ENCODE measurements at places on chromosomes 6 and 20. TPM values are rescaled to one million over a fixed set of nuclear protein-coding genes. Genes with fewer than 3 reads are reported as not detected.

Gene NCOA7
- total RNA-seq = 47.8 TPM

DNA sequence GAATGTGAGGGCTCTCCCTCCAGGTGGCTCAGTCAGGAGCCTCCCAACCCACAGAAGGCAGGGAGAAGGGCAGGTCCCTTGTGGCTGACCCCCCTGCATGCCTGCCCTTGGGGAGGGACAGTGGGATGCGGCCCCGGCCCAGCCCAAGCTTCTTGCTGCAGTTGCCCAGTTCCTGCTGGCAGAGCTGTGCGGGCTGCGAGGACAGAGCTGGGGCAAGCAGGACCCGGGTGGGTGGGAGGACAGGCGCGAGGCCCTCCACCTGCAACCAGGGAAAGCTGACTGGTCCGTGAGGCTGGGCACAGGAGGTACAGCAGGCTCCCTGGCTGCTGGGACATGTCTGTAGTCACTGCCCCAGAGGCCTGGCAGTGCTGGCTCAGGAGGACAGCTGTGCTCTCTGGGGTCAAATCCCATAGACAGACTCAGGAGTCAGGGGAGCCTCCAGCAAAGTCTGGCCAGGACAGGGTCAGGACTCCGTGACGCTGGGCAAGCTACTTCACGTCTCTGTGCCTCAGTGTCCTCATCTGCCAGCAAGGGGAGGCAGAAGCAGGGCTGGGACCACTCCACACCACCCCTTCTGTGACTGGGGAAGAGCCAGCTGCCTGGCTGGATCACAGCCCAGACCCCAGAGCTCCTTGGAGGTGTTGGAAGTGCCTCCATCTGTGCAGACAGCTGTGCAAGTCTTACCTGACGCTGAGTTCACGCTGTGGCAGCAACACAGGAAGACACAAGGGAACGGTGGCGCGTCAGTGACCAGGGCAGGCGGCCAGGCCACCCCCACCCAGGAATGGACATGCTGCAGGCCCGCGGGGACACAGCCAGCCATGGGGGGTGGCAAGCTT, 13.0 kb downstream of the UCKL1 start:
- peaks cover 13% of the 10 kb centered on the region for H3K36me3 ChIP-seq
- DNase-seq = no peak
- peak overlapping the region; percentile 66 for H3K27ac ChIP-seq
- peaks cover 28% of the 10 kb centered on the region for H3K4me1 ChIP-seq
- H3K4me3 ChIP-seq = no peak overlapping the region

DNA sequence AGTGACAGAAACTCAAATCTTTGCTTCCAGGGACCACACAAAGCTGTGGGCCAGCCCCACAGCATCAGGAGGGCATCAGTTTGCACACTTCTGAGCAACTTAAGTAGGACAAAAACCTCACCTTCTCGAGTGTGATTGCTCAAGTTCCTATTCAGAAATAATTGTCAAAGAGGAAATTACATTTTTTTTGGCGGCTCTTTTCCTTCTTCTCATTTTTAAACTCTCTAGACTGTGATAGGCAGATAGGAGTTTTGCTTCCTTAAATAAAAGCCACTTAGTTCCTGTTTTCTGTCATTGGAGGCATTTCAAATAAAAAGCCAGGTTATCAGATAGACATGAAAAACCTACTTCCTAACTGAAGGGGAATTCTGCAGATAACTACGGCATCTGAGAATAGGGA, 11.2 kb upstream of the TAGAP start:
- DNase-seq = no peak
- no peaks in the 10 kb centered on the region for H3K36me3 ChIP-seq
- H3K27ac ChIP-seq = peak overlapping the region; percentile 55
- H3K27me3 ChIP-seq = no peaks in the 10 kb centered on the region

Gene MYBL2
- not detected for total RNA-seq

- DNase-seq = no peak
- H3K4me3 ChIP-seq = no peak overlapping the region
- no peak overlapping the region for H3K27ac ChIP-seq
- H3K4me1 ChIP-seq = no peaks in the 10 kb centered on the region
- no peaks in the 10 kb centered on the region for H3K36me3 ChIP-seq
- no peaks in the 10 kb centered on the region for H3K27me3 ChIP-seq
Observed at GRCh38 chr20:54650052-54650719, 174.8 kb downstream of the DOK5 start.

DNA sequence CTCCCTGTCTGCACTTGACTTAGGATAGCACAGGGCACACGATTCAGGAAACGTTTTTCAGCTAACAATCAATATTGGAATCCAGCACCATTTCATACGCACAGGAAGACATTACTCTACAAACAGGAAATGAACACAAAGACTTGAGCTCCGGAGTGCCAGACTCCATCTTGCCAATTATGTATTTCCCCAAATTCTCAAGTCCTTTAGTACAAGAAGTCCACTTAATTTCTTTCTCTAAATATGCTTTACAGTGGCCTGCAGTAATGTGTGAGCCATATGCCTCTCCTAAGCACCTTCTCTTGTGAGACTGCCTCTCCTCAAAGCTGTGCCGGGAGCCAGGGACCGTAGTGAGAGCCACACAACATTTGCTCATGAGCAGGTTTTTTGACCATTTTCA, 168.2 kb downstream of the THBS2 start:
- H3K36me3 ChIP-seq = no peaks in the 10 kb centered on the region
- no peak overlapping the region for H3K4me3 ChIP-seq
- H3K27me3 ChIP-seq = no peaks in the 10 kb centered on the region

Gene EXOC2
- 38.8 TPM for total RNA-seq

DNA sequence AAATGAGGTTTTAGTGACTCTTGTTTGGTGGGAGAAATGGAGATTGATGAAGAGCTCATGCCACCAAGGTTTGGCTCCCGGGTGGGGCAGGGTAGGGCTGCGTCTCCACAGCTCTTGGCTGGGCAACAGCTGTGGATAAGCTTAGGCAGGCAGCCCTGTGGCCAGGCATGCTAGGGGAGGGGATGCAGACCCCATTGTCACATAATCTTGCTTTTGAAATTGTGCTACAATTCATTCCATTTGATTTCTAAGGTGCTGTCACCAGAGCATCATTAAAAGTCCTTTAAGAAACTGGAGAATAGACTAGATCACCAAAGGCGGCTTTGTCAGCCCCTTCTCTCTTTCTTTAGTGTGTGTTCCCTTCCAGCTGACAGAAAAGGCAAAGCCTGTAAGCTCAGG, 574.2 kb upstream of the JAG1 start:
- no peaks in the 10 kb centered on the region for H3K27me3 ChIP-seq
- no peak overlapping the region for H3K4me3 ChIP-seq
- no peak for DNase-seq
- H3K36me3 ChIP-seq = no peaks in the 10 kb centered on the region
- no peaks in the 10 kb centered on the region for H3K4me1 ChIP-seq
- no peak overlapping the region for H3K27ac ChIP-seq

GRCh38 chr6:57021086-57021720, 25.3 kb upstream of the KIAA1586 start:
- H3K27me3 ChIP-seq = no peaks in the 10 kb centered on the region
- no peaks in the 10 kb centered on the region for H3K36me3 ChIP-seq
- H3K4me3 ChIP-seq = no peak overlapping the region
- H3K4me1 ChIP-seq = no peaks in the 10 kb centered on the region
- DNase-seq = no peak

GRCh38 chr20:61434341-61434781, 182.3 kb downstream of the CDH4 start:
- no peaks in the 10 kb centered on the region for H3K4me1 ChIP-seq
- no peak overlapping the region for H3K4me3 ChIP-seq
- no peak overlapping the region for H3K27ac ChIP-seq
- H3K36me3 ChIP-seq = no peaks in the 10 kb centered on the region

GRCh38 chr6:149081281-149081680, 236.2 kb upstream of the TAB2 start:
- no peaks in the 10 kb centered on the region for H3K36me3 ChIP-seq
- no peak for DNase-seq
- peaks cover 25% of the 10 kb centered on the region for H3K4me1 ChIP-seq
- no peaks in the 10 kb centered on the region for H3K27me3 ChIP-seq
- no peak overlapping the region for H3K27ac ChIP-seq

GRCh38 chr6:93571346-93571745, 152.0 kb upstream of the EPHA7 start:
- DNase-seq = no peak
- H3K4me3 ChIP-seq = no peak overlapping the region
- H3K27ac ChIP-seq = no peak overlapping the region

DNA sequence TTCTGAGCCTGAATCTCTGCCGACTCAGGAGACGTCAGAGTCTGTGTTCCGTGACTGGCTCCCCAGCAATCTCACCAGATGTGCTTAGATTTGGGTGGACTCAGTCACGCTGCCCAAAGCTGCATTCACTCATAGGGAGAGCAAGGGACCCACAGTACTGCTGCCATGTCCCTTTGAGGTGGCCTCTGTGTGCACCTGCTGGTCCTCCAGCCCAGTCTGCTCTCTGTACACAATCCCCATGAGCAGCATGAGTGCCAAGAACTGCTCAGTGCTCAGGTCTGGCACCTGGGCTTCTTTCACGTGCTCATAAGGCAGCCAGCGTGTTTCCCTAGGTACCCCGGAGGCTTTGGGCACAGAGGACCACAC, 44.2 kb upstream of the TIAM2 start:
- peaks cover 10% of the 10 kb centered on the region for H3K4me1 ChIP-seq
- no peak overlapping the region for H3K27ac ChIP-seq
- no peak overlapping the region for H3K4me3 ChIP-seq
- H3K27me3 ChIP-seq = no peaks in the 10 kb centered on the region

DNA sequence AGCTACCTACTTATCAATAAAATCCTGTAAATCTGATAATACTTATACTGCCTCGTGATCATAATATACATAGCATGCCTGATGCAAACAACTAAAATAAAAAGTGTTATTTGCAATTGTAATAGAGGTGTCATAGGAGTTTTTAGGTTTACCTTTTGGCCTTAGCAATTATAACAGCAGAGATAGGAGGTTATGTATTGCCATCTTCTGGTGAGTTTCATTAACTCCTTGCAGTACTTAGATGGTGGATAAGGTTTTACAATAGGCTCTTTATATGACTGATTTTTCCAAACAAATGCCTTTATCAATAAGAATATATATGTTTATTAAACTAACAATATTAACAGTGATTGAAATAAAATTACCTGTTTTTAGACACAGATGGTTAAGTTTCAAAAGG, 27.8 kb upstream of the MYCT1 start:
- H3K36me3 ChIP-seq = no peaks in the 10 kb centered on the region
- H3K27me3 ChIP-seq = no peaks in the 10 kb centered on the region
- no peak overlapping the region for H3K4me3 ChIP-seq
- no peaks in the 10 kb centered on the region for H3K4me1 ChIP-seq

- H3K27me3 ChIP-seq = no peaks in the 10 kb centered on the region
- H3K4me3 ChIP-seq = no peak overlapping the region
- DNase-seq = no peak
- H3K4me1 ChIP-seq = no peaks in the 10 kb centered on the region
- no peak overlapping the region for H3K27ac ChIP-seq
Observed at GRCh38 chr20:32918296-32918695, 59.6 kb downstream of the EFCAB8 start.

DNA sequence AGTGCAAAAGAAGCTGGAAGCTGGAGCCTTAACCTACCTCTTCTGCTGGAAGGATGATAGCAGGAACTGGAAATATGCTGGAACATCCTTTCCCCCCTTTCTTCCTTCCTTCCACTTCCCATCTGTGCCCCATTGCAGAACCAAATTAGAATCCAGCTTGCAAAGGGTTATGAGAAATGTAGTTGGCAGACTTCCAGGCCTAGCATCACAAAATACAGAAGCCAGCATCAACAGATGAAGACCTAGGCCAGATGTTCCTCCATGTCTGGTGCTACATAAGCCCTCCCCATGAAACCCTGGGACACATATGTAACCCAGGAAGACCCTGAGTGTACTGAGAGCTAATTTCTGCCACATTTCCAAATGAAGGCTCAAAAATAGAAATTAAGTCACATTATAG, 40.0 kb upstream of the TFAP2B start:
- no peak for DNase-seq
- no peak overlapping the region for H3K4me3 ChIP-seq
- H3K4me1 ChIP-seq = no peaks in the 10 kb centered on the region
- H3K27ac ChIP-seq = no peak overlapping the region
- no peaks in the 10 kb centered on the region for H3K27me3 ChIP-seq

DNA sequence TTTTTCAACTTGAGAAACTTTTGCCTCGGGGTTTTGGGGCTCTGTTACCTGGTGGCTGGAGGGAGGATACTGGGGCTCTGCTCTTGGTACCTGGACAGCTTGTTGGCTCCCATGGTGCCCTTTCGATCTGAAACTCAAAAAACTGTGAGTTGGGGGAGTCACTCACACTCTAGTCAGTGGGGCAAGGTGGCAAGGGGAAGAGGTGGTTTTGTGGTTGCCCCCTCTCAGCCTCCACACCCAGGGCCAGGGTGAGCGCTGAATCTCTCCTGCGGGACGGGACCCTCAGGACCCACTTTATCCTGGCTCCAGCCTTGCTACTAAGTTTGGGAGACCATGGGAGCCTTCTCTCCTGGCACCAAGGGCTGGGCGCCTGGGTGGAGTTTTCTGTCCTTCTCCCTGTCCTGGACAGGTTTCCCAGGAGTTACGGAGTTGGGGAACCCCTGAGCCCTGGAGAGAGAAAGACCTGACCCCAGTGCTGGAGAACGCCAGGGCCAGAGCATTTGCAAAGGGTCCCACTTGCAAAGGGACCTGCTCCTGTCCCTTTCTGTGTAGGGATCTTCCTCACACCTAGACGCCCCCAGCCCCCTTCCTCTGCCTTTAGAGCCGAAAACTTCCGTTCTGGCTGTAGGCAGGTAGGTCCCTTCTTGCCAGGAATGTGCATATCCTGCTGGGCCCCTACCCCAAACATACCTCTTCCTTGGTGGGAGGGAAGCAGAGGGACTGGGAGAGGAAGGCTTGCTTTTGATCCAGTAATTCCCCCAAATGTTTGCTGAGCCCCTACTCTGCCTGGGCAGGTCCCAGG, 2.9 kb downstream of the FOXP4 start:
- no peak for DNase-seq
- peaks cover 20% of the 10 kb centered on the region for H3K4me1 ChIP-seq
- H3K4me3 ChIP-seq = peak overlapping the region; percentile 64
- H3K27me3 ChIP-seq = peaks cover 2% of the 10 kb centered on the region
- H3K36me3 ChIP-seq = no peaks in the 10 kb centered on the region

- H3K27me3 ChIP-seq = peaks cover 24% of the 10 kb centered on the region
- H3K4me3 ChIP-seq = no peak overlapping the region
- no peak for DNase-seq
- peaks cover 10% of the 10 kb centered on the region for H3K4me1 ChIP-seq
- H3K36me3 ChIP-seq = no peaks in the 10 kb centered on the region
Observed at GRCh38 chr20:63831646-63831992, 555 bp upstream of the ZBTB46 start.

- no peak for DNase-seq
- H3K27ac ChIP-seq = no peak overlapping the region
- no peaks in the 10 kb centered on the region for H3K4me1 ChIP-seq
- no peaks in the 10 kb centered on the region for H3K36me3 ChIP-seq
Observed at GRCh38 chr6:118100717-118101116, 193.7 kb downstream of the SLC35F1 start.

Gene MACROD2
- total RNA-seq = not detected

GRCh38 chr6:149985481-149985937, 21.8 kb downstream of the ULBP1 start:
- DNase-seq = peak; percentile 15
- H3K36me3 ChIP-seq = no peaks in the 10 kb centered on the region
- H3K4me1 ChIP-seq = peaks cover 10% of the 10 kb centered on the region

Gene PCSK2
- not detected for total RNA-seq

Measured in naive thymus-derived CD4-positive, alpha-beta T cell (primary cell).